Kidney glomerular epithelial cell (primary cell): ENCODE measurements at places on chromosomes 16 and 17.

- DNase-seq = peak; percentile 34
Observed at GRCh38 chr16:48158296-48158695, 2.5 kb upstream of the ABCC12 start.

- DNase-seq = peak; percentile 21
Observed at GRCh38 chr17:72529386-72529785, 408.6 kb downstream of the SOX9 start.

GRCh38 chr17:76459674-76460073, 6.7 kb upstream of the UBE2O start:
- no peak for DNase-seq

GRCh38 chr16:66516808-66517585, 32.9 kb downstream of the TK2 start:
- DNase-seq = peak; percentile 100

DNA sequence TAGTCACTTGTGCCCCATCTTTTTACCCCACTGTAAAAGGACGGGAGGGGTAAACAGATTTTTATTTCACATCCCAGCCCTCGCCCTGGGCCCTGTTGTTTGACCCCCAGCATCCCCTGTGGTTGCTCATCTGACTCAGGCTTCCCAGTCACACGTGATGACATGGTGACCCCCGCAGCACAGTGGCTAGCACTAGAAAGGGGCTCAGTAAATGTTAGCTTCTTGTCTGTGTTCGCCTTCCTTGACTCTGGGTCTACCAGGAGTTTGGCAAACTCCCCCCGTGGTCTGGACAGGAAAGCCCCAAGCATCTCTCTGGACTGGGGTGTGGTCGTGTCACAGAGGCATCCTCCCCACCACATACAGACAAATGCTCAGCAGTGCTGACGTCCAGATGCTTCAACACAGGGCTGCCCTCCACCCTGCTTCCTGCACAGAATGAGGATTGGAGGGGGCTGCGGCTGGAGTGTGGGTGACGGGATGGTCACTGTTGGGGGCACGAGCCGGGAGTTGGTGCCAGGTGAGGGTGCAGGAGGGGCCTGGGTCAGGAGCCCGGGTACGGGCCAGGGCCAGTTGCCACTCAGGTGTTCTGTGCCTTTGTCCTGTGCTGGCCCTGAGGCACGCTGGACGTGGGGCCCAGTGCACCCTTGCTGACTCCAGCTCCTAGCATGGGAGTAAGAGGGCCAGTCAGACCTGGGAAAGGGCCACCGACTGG, 69.1 kb downstream of the METRNL start:
- DNase-seq = no peak

DNA sequence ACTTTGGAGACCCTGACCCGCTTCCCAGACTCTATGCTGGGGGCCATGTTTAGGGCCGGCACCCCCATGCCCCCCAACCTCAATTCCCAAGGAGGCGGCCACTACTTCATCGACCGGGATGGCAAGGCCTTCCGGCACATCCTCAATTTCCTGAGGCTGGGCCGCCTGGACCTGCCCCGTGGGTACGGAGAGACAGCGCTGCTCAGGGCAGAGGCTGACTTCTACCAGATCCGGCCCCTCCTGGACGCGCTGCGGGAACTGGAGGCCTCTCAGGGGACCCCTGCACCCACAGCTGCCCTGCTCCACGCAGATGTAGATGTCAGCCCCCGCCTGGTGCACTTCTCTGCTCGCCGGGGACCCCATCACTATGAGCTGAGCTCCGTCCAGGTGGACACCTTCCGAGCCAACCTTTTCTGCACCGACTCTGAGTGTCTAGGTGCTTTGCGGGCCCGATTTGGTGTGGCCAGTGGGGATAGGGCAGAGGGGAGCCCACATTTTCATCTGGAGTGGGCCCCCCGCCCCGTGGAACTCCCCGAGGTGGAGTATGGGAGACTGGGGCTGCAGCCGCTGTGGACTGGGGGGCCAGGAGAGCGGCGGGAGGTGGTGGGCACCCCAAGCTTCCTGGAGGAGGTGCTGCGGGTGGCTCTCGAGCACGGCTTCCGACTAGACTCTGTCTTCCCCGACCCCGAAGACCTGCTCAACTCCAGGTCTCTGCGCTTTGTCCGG, 1.1 kb downstream of the KCTD11 start:
- no peak for DNase-seq

- DNase-seq = peak; percentile 9
Observed at GRCh38 chr16:54928016-54928356, 2.7 kb upstream of the IRX5 start.

DNA sequence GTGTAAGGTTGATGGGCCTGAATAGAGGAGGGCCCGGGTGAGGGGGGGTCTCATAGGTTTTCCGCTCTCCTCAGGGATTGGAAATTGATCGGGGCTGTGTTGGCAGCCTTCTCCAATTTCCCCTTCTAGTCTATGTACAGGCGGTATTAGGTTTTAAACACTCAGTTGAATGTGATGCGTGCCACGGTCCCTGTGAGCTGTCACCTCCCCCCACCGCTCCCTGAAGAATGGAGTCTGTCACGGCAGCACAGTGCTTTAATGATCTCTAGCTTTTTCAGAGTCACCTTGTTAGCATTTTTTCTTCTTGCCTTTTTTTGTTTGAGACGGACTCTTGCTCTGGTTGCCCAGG, 800 bp downstream of the COX4I1 start:
- DNase-seq = no peak

DNA sequence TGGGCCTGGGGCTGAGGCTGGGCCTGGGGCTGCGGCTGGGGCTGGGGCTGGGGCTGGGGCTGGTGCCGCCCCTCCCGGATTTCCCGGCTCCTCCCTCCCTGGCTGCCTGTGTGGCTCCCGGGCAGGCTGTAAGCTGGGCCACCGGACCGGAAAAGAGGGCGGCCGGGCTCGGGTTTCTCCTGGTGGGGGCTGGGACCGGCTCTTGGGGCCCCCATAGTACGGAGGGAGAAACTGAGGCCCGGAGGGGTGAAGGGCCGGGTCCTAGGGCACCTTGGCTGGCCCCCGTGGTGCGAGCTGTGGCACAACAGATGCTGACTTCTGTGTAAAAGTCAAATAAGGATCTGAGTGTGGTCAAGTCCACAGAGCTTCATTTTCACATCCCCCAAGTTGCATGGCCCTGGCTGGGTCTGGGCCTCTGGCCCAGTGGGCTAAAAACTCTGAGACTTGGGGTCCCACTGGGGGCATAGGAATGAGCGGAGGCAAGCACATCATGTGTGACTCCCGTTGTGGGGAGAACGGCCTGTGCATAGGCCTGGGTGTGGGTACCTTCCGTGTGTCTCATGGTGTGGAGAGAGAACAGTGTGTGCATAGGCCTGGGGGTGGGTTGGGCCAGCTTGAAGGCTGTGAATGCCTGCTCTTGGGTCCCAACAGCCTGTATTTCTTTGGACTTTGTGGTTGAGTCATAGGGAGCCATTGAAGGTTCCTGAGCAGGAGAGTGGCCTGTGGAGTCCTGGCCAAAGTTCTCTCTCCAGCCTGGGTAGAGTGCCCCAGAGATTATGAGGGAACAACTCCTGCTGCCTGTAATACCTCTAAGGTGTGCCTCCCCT, 123.9 kb upstream of the CIBAR2 start:
- no peak for DNase-seq

DNA sequence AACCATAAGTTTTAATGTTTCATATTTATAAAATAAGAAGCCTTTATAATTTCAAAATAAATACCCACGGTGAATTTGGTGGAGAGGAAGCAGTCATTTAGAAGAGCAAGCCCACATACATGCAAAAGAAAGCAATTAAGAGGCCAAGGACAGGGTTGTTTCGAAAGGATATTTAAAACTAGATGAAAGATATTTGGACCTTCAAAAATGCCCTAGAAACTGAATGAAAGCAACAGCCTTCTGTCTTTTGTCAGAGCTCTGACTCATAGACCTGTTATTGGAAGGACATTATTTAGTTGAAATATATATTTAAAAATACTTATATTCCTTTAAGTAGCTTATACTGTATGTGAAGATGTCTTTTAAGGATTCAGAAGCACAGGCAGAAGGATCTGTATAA, 8.6 kb upstream of the METTL9 start:
- no peak for DNase-seq

DNA sequence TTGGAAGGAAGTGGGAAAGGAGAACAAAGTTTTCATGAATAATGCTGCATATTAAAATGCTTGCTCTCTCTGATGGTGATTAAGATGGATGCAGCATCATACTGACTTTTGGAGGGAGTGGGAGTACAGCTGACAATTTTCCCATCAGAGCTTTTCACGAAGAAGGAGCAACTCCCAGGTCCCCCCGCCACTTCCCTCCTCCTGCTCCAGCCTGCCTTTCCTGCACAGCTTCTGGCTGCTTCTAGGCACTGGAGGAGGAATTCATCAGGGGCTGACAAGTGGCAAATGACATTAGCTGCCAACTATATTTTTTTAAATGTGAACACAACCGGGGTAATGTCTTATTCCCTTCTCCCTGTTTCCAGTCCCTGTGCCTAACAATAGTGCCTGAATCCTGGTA, 477.9 kb downstream of the SHISA9 start:
- DNase-seq = no peak

GRCh38 chr17:1559047-1560043, 3.2 kb downstream of the PITPNA start:
- no peak for DNase-seq

- no peak for DNase-seq
Observed at GRCh38 chr17:45934044-45934979, 40.0 kb downstream of the MAPT start.

DNA sequence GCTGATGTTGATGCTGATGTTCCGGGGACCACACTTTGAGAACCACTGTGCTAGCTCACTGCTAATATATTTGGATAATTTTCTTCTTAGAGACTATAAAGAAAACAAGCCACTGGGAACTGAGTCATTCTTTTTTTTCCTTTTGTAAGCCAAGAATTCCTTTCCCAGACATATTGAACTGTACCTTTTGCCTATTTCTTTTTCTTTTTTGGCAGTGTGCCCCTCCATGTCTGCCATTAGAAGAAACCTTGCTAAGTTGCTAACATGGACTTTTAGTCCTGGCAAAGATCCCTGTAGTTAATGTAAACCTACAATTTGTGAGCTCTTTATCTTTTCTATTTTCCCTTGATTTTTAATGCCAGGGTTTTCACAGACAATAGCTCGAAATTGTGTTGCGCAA, 17.3 kb upstream of the ERCC4 start:
- no peak for DNase-seq

GRCh38 chr16:67158637-67159600, 790 bp downstream of the TRADD start:
- DNase-seq = no peak

DNA sequence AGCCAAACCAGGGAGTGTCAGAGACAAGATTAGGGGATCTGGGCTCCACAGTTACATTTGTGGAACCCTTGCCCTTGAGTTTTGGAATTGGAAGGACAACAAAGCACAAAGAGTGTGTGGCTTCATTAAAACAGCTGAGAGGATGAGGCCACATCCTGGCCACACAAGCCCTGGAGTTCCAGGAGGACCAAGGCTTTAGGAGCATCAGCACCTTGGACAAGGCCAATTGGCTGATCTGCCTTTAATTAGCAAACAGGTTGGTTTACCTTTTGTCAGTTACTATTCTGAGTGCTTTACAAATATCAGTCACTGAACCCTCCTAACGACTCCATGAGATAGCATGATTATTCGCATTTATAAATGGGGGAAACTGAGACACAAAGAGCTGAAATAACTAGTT, 54.7 kb downstream of the SLC6A2 start:
- no peak for DNase-seq

DNA sequence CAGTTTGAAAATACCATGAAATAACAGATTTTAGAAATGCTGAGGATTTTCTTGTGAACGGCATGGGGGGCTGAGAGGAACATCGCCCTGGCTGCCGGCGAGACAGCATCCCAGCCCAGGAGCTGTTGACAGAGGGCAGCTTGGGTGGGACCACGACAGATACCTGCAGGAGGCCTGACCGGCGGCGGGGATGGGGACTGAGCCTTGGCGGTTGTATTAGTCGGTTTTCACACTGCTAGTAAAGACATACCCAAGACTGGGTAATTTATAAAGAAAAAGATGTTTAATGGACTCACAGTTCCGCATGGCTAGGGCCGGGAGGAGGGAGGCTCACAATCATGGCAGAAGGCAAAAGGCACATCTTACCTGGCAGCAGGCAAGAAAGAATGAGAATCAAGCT, 82.3 kb upstream of the DNAH17 start:
- no peak for DNase-seq

GRCh38 chr16:53112015-53112414, 57.2 kb downstream of the CHD9 start:
- no peak for DNase-seq

DNA sequence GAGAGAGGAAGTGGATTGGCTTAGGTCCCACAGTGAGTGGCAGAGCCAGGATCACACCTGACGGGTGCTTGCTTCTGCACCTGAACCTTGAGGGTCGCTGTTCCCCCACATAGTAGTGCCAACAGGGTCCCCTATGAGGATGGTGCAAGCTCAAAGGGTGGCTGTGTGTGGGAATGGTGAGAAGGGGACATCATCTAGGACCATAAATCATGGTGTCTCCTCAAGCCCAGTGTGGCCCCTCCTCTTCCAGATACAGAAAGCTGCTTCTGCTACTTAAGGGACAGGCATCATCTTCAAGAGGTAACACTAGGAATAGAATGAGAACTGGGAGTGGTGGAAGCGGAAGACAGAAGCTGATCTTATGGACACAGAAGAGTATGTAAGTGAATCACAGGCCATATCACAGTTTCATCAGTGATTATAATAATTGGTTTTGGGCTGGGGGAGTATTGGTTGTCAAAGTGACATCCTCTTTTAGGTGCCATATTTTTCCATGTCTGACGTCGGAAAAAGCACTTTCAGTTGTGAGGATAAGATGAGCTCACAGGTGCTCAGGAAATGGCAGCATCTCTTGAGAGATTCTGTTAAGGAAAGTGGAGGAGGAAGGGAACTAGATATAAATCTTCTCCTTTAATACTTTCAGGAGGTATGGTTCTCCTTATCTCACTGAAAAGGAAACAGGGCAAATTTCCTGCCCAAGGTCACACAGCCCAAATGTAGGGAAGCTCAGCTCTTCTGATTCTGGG, 83.2 kb upstream of the HNF1B start:
- no peak for DNase-seq

DNA sequence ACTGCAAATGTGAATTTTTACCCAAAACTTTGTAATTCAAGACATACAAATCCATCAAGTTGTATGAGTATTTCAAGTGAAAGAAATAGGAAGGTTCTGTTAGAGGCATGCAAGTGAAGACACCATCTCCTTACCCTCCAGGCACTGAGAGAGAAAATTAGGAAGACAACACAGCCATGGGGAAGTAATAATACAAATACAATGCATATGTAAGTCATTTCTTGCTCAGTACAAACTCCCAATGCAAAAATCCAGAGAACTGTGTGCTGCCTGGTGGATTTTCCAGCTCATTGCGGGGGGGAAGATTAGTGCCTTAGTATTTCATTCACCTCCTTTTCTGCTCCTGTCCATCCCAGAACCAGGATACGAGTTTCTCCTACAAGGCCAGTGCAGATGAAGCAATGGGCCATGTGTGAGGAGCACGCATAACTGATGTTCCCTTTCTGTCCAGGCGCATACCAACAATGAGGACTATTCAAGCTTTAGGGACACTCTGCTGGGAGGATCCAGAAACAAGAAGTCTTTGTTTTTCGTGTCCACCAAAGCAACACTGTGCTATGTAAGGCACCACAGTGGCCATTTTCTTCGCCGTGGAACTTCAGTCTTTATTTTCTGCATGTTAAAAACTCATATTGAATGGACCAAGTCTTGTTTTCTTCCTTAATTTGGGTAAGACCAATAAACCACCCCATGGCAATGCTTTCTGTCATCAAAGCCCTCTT, 143.7 kb upstream of the RCVRN start:
- no peak for DNase-seq
